ENCODE measurements at places on chromosomes 13 and 19.

- no peak for DNase-seq
Measured at GRCh38 chr19:33395561-33396550, 22.3 kb downstream of the CEBPG start.

- no peak for DNase-seq
Measured at GRCh38 chr13:88978607-88979006, 1307.4 kb downstream of the SLITRK5 start.

GRCh38 chr13:66994097-66994496 is 236.0 kb downstream of the PCDH9 start:
- DNase-seq: no peak

GRCh38 chr13:50248516-50249143 is 233.4 kb downstream of the KCNRG start:
- no peak for DNase-seq

DNA sequence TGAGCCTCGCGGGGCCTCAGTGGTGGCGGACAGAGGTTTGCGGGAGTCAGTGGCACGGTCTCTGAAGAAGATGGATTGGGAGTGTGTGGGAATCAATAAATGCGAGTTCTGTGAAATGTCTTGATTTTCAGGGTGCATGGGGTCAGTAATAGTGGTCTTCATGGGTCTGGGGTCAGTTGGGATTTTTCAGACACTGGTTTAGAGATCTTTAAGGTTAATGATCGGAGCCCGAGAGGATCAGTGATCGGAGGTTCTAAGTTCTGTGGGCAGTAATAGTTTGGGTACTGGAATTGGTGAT is 377 bp downstream of the ZNF793 start:
- DNase-seq: no peak

GRCh38 chr13:72074663-72075062 is 207.7 kb upstream of the DACH1 start:
- DNase-seq: no peak

GRCh38 chr13:96821971-96822370 is 172.3 kb downstream of the OXGR1 start:
- no peak for DNase-seq

- DNase-seq: no peak
Measured at GRCh38 chr19:870963-871401, 11.5 kb downstream of the CFD start.

- no peak for DNase-seq
Measured at GRCh38 chr19:43957891-43958290, 6.9 kb downstream of the ZNF221 start.

Measured in stimulated activated CD4-positive, alpha-beta T cell treated with anti-CD3 and anti-CD28 coated beads, TNF-alpha, amount 100 ng/mL, for 4 hours (primary cell).